ENCODE measurements at places on chromosomes 2 and 18.

- no peaks in the 10 kb centered on the region for H3K36me3 ChIP-seq
- no peak overlapping the region for H3K27ac ChIP-seq
- no peak overlapping the region for H3K4me3 ChIP-seq
- no peaks in the 10 kb centered on the region for H3K27me3 ChIP-seq
Observed at GRCh38 chr2:31813016-31813415, 197.8 kb downstream of the MEMO1 start.

- peak; percentile 57 for DNase-seq
- no peak overlapping the region for H3K4me3 ChIP-seq
- no peaks in the 10 kb centered on the region for H3K36me3 ChIP-seq
- peaks cover 25% of the 10 kb centered on the region for H3K4me1 ChIP-seq
- no peaks in the 10 kb centered on the region for H3K27me3 ChIP-seq
Observed at GRCh38 chr2:43175020-43175441, 51.4 kb downstream of the ZFP36L2 start.

GRCh38 chr2:45288532-45289417, 279.5 kb upstream of the SIX2 start:
- no peak for DNase-seq
- H3K4me3 ChIP-seq, result no peak overlapping the region
- H3K27ac ChIP-seq, result no peak overlapping the region
- no peaks in the 10 kb centered on the region for H3K27me3 ChIP-seq
- H3K36me3 ChIP-seq, result no peaks in the 10 kb centered on the region

GRCh38 chr18:48847807-48848486, 102.8 kb downstream of the SMAD7 start:
- H3K4me1 ChIP-seq, result peaks cover 41% of the 10 kb centered on the region
- DNase-seq, result no peak
- peaks cover 17% of the 10 kb centered on the region for H3K36me3 ChIP-seq
- no peak overlapping the region for H3K4me3 ChIP-seq
- H3K27me3 ChIP-seq, result no peaks in the 10 kb centered on the region

- H3K4me1 ChIP-seq, result peaks cover 68% of the 10 kb centered on the region
- peak overlapping the region; percentile 63 for H3K4me3 ChIP-seq
- peak overlapping the region; percentile 24 for H3K27ac ChIP-seq
- no peaks in the 10 kb centered on the region for H3K27me3 ChIP-seq
- DNase-seq, result peak; percentile 35
Observed at GRCh38 chr18:48934723-48935432, 15.9 kb downstream of the SMAD7 start.

GRCh38 chr2:238922435-238922834, 74.5 kb downstream of the TWIST2 start:
- H3K4me3 ChIP-seq, result no peak overlapping the region
- H3K36me3 ChIP-seq, result no peaks in the 10 kb centered on the region
- peaks cover under 1% of the 10 kb centered on the region for H3K4me1 ChIP-seq
- no peak overlapping the region for H3K27ac ChIP-seq
- no peak for DNase-seq

DNA sequence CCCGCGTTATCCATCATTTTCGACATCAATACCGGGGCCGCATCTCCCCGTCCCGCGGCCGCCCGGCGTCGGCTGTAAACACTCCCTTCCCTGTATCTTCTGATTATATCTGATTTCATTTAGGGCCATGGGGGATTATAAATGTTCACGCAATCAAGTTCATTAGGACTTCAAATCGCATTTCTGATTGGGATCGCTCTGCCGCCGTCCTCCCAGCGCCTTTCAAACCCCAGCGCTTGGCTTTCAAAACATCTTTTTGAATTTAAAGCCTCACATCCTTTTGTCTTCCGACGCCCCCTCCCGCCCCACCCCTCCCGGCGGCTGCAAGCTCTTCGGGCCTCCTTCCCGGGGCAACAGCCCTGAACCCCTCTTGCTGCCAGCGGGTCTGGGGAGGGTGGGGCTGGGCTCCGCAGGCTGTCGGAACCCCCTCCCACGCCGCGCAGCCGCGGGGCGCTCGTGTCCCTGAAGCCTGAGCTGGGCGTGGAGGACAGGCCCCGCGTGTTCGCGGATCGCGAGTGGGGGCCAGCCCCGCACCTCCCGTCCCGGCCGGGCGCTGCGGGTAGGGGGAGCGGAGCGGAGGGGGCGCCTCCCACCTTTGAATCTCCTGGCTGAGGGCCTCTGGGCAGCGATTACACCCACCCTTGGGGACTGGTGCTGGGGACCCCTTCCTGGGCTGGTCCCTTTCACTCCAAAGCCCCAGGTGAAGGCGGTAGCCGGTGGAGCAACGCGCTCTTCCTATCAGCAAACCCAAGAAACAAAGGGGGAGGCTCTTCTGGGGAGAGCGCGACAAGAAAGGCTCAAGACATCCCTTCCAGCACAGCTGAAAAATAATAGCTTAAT, 11.3 kb upstream of the GBX2 start:
- no peaks in the 10 kb centered on the region for H3K36me3 ChIP-seq
- H3K27me3 ChIP-seq, result peaks cover 60% of the 10 kb centered on the region

GRCh38 chr2:47034973-47035609, 119.5 kb upstream of the MCFD2 start:
- peak; percentile 52 for DNase-seq
- H3K4me1 ChIP-seq, result peaks cover 49% of the 10 kb centered on the region
- no peaks in the 10 kb centered on the region for H3K27me3 ChIP-seq
- peak overlapping the region; percentile 96 for H3K27ac ChIP-seq

DNA sequence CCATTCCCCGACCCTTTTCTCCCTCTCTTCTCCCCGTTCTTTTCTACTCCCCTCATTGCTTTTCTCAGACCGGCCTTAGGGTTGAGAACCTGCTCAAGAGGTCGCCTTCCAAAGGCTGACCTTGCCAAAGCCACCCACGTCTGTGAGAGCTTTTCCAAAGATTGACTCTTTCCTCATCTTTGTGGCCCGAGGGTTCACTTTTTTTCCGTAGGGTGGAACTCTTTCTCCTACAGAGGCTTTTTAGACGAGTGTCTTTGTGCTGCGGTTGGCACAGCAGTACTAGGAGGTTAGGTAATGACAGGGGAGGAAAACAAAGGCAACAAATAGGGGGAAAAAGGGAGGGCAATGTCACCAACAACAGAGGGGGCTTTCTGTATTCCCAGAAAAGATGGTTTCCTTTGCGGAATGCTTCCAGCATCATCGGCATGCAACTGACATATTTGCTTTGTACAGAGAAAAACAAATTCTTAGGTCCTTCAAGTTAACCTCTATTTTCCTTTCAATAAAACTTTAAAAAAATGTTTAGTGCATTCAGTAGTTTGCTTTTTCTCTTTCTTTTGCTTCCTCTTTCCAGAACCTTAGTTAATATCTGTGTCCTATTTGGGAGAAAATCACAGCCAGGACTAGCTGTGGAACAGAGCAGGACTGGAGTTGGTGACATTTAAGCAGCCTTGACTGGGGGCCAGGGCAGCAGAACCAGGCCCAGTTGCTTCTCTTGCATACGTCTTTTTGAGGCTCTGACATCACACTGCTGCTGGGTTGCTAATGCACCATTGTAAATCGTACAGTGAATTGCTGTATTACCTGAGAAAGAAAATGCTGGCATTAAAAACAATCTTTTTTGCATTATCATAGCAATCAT, 188.1 kb upstream of the FANCL start:
- H3K27ac ChIP-seq, result no peak overlapping the region
- H3K4me1 ChIP-seq, result peaks cover 5% of the 10 kb centered on the region
- H3K4me3 ChIP-seq, result peak overlapping the region; percentile 66
- DNase-seq, result peak; percentile 22
- H3K27me3 ChIP-seq, result peaks cover 5% of the 10 kb centered on the region

DNA sequence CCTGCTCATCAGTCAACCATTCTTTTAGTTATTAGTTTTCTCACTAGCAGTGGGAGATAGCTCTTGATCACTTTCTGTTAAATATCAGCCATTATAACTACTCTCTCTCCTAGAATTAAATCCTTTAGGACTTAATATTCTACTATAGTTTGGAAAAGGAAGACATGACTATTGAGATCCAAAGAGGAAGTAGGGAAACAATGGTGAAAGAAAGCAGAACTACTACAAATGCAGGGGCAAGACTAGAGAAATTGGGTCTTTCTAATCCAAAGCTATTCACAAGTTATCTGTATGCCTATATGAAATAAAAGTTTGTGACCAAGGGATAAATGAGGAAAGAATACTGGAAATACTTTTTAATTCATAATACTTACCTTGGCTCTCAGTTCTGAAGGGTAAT, 65.1 kb downstream of the SRBD1 start:
- no peak overlapping the region for H3K4me3 ChIP-seq
- H3K4me1 ChIP-seq, result no peaks in the 10 kb centered on the region
- DNase-seq, result no peak

DNA sequence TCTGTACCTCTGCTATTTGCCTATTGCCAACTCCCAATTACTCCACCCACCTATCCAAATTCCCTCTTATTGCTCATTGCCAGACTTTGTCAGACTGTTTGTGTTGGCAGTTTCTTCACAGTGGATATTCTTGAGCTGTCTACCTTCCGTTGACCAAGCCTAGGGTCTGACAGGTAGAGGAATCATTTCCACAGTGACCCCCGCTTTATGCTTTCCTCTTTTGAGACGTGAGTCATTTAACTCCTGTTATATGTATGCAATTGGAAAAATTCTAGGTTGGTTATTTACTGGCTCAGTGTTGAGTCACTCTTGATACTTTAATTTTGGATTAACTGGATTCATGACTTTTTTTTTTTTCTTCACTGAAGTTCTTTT, 187.7 kb downstream of the IRS1 start:
- H3K4me1 ChIP-seq, result no peaks in the 10 kb centered on the region
- H3K27ac ChIP-seq, result no peak overlapping the region
- H3K4me3 ChIP-seq, result no peak overlapping the region
- H3K27me3 ChIP-seq, result no peaks in the 10 kb centered on the region
- H3K36me3 ChIP-seq, result no peaks in the 10 kb centered on the region

- H3K27me3 ChIP-seq, result no peaks in the 10 kb centered on the region
- H3K4me3 ChIP-seq, result no peak overlapping the region
- peaks cover 3% of the 10 kb centered on the region for H3K4me1 ChIP-seq
- H3K27ac ChIP-seq, result no peak overlapping the region
- no peaks in the 10 kb centered on the region for H3K36me3 ChIP-seq
Observed at GRCh38 chr2:223088866-223089265, 36.9 kb downstream of the KCNE4 start.

DNA sequence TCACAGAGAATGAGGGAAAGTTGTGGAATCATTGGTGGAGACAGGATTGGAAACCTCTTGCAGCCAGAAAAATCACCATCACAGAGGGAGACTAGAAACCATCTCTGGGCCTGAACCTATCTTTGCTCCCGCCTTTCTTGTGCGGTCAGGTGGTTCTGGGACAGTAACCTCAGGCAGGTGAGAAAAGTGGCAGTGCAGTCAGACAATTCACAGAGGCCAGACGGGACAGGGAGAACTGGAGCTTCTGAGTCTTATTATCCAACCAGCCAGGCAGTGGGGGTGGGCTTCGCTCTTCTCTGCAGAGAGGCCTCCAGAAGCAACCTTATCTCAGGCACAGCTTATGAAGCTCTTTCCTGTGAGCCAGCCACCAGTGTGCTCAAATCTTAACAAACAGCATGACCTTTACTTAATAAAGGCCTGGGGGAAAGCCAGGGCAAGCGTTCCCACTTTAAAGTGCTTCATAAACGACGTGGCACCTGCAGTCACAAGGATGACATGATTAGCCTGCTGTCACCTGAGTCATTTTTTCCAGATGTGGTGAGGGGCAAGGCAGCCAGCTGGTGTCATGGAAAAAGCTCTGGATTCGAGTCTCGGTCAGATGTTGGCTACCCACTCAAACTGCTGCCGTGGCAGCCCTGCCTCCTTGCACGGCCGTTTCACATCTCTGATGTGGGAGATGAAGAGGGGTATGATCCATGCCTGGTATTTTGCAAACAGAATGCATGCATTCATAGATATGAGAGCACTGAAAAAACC, 109.7 kb downstream of the B3GNT2 start:
- no peak overlapping the region for H3K27ac ChIP-seq
- DNase-seq, result peak; percentile 48
- H3K4me3 ChIP-seq, result no peak overlapping the region
- no peaks in the 10 kb centered on the region for H3K36me3 ChIP-seq

GRCh38 chr18:7062811-7063210, 54.8 kb downstream of the LAMA1 start:
- peaks cover 8% of the 10 kb centered on the region for H3K4me1 ChIP-seq
- DNase-seq, result no peak
- H3K4me3 ChIP-seq, result no peak overlapping the region
- no peaks in the 10 kb centered on the region for H3K27me3 ChIP-seq

DNA sequence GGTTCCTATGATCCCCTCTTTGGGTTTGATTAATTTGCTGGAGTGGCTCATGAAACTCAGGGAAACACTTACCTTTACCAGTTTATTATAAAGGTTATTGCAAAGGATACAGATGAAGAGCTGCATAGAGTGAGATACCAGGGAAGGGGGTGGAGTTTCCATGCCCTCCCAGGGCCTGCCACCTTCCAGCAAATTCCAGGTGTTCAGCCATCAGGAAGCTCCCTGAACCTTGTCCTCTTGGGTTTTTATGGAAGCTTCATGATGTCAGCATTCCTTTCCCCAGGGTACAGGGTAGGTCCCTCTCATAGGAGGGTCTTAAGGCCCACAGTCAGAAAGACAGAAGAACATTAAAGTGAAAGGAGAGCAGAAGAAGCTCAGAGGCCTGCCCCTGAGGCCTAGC, 123.9 kb upstream of the DCC start:
- DNase-seq, result no peak
- no peaks in the 10 kb centered on the region for H3K27me3 ChIP-seq
- H3K27ac ChIP-seq, result no peak overlapping the region
- H3K4me3 ChIP-seq, result no peak overlapping the region
- no peaks in the 10 kb centered on the region for H3K4me1 ChIP-seq

DNA sequence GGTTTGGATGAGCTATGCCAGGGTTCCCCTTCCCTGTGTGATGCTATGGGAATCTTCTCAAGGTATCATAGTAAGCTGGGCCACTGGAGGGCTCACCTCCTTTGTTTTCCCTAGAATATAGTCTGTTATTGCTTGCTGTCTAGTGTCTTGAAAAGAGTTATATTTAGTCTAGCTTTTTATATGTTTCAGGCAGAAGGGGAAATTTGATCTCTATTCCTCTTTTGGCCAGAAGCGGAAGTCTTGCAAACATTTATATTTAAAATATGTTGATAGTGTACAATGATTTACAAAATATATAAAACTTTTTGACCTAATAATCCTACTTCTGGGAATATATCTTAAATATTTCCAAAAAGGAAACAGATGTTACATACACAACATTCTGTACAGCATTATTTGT, 260.7 kb downstream of the FHOD3 start:
- H3K4me1 ChIP-seq, result no peaks in the 10 kb centered on the region
- H3K36me3 ChIP-seq, result no peaks in the 10 kb centered on the region
- no peak overlapping the region for H3K27ac ChIP-seq
- no peak for DNase-seq
- H3K27me3 ChIP-seq, result no peaks in the 10 kb centered on the region

GRCh38 chr2:73997813-73998212, 13.1 kb downstream of the TET3 start:
- peaks cover 4% of the 10 kb centered on the region for H3K36me3 ChIP-seq
- no peaks in the 10 kb centered on the region for H3K27me3 ChIP-seq
- H3K4me1 ChIP-seq, result peaks cover 26% of the 10 kb centered on the region
- H3K4me3 ChIP-seq, result no peak overlapping the region
- DNase-seq, result no peak
- no peak overlapping the region for H3K27ac ChIP-seq

DNA sequence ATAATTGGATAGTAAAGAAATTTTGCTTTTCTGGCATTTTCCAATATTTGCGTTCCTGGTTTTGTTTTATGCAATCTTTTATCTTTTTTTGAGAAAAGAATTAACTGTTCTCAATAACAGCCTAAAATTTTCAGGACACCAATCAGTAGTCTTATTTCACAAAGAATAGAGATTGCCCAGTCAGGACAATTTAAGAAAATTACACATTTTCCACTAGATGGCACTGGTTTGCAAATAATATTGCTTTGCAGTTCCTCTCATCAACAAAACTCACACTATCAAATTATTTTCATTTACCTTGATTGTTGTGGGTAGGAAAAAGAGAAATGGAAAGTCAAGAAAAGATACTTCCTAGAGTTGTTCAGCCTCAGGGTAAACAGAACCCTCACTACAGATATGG, 2.4 kb upstream of the RBM45 start:
- no peak overlapping the region for H3K4me3 ChIP-seq
- DNase-seq, result peak; percentile 57
- no peaks in the 10 kb centered on the region for H3K36me3 ChIP-seq
- no peaks in the 10 kb centered on the region for H3K4me1 ChIP-seq
- no peaks in the 10 kb centered on the region for H3K27me3 ChIP-seq
